ENCODE measurements at places on chromosomes 11 and 22.

DNA sequence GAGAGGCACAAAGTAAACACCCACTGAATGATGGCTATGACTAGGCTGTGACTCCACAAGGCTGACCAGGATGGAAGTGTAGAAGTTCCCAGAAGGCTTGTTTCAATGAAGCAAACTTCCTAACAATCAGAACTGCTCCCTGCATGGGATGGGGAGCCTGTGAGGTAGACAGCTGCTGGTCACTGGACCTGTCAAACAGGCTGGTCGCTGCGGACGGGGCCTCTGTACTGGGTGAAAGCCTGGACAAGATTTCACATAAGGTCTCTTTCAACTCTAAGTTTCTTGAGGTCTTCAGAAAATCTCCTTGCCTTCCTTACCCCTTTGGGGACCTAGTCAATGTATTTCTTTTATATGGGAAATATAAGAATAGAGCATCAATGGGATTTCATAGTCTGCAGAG lies 438.2 kb downstream of the BUD13 start:
- no peak for DNase-seq

DNA sequence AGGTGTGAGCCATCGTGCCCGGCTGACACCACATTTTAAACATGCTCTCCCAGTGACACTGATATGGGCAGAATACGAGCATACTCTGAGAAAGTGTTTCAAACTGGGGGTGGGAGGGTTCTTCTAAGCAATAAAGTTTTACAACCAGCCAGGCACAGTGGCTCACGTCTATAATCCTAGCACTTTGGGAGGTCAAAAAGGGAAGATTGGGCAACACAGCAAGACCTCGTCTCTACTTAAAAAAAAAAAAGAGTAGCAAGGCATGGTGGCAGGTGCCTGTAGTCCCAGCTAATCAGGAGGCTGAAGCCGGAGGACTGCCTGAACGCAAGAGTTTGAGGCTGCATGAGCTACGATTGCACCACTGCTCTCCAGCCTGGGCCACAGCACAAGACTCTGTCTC lies 2.2 kb downstream of the GANAB start:
- no peak for DNase-seq

DNA sequence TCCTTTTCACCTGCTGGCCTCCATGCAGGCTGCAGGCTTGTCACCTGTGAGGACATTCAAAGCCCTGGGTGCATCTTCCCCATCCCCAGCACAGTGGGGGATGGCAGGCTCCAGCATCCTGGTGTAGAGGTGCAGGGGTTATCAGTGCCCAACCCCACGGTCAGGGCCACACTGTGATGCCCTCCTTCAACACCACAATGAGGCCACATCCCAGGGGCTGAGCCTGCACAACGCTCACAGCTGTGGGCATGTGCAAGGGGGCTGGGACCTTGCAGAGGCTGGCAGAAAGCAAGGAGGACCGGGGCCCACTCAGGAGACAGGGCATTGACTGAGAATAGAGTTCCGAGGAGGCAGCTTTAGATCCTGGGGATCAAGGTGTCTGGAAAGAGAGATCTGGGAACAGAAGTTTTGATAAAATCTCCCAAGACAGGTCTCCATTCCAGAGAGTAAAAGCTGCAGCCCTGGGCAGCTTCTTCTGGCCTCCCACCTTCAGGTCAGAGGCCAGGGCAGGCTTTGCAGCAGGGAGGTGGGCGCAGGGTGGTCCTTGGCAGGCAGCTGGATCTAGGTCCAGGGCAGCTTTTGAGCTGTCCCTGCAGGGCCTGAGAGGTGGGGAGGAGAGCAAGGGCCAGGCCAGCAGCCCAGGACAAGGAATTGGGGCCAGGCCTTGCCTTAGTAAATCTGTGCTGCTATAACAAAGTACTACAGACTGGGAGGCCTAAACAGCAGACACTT lies 250.8 kb upstream of the B3GAT1 start:
- no peak for DNase-seq

- no peak for DNase-seq
Observed at GRCh38 chr11:30830681-30831080, 244.5 kb upstream of the MPPED2 start.

DNA sequence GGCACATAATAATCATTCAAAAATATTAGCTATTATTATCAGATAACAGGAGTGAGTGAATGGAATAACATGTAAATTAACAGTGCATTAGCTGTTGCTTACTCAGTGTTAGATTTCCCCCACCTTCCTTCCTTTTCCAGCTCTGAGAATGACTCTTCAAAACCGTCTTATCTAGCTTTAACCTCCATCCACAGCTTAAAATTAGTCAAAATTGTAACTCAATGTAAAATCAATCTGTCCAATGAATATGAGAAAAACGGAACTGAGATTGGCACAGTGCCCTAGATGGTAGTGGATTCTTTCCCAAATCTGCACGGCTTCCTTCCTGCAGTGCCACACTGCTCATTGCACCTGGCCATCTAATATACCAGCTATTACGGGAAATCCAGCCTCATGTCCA lies 156.8 kb upstream of the BDNF start:
- no peak for DNase-seq

- no peak for DNase-seq
Observed at GRCh38 chr11:19370100-19370861, 129.5 kb upstream of the E2F8 start.
